Fibroblast of skin of right biceps (primary cell): ENCODE measurements at places on chromosomes 13 and 19.

DNA sequence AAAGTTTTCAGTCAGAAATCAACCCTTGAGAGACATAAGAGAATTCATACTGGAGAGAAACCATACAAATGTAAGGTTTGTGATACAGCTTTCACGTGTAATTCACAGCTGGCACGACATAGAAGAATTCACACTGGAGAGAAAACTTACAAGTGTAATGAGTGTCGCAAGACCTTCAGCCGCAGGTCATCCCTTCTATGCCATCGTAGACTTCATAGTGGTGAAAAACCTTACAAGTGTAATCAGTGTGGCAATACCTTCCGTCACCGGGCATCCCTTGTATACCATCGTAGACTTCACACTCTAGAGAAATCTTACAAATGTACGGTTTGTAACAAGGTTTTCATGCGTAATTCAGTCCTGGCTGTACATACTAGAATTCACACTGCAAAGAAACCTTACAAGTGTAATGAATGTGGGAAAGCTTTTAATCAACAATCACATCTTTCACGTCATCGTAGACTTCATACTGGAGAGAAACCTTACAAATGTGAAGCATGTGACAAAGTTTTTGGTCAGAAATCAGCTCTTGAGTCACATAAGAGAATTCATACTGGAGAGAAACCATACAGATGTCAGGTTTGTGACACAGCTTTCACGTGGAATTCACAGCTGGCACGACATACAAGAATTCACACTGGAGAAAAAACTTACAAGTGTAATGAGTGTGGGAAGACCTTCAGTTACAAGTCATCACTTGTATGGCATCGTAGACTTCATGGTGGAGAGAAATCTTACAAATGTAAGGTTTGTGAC is 15.7 kb upstream of the ZNF701 start:
- no peak for DNase-seq

DNA sequence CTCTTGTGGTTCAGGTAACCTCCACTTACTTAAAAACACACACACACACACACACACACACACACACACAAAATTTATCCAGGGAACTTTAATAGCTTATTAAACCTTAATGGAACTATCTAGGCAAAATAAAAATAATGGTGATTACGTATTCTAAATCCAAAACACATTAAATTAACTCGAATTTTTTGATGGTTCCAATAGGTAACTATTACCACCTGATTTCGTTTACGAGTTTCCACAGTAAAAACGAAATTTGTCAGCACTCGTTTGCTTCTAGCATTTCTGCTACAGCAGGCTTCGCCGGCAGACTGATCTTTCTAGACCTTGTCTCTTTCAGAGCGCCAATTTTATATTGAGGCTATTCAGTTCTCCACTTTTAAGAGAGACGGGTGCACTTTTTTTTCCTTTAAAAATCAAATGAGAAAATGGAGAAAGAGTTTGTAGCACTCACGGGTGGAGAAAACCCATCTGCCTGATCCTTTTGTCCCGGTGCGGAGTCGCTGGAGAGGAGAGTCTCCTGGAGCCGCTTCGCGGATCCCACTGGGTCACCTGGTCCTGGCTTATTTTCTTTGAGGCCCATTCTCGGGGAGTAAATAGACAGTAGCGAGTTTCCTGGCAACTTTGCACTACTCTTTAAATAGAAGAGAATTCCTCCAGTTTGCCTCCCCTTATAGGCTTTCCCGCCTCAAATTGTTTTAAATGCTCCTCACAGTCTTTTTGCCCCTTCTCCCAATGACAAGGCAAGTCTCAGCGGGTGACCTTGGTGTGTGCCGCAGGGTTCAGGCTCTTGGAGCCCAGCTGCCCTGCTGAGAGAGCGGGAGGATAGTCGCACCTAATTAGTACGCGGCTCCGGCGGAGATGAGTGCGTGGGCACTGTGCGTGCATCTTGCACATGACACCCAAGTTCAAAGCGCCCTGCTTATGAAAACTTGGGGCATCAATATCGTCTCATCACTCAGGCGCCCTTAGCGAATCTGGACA is 117.0 kb downstream of the KCNRG start:
- no peak for DNase-seq

DNA sequence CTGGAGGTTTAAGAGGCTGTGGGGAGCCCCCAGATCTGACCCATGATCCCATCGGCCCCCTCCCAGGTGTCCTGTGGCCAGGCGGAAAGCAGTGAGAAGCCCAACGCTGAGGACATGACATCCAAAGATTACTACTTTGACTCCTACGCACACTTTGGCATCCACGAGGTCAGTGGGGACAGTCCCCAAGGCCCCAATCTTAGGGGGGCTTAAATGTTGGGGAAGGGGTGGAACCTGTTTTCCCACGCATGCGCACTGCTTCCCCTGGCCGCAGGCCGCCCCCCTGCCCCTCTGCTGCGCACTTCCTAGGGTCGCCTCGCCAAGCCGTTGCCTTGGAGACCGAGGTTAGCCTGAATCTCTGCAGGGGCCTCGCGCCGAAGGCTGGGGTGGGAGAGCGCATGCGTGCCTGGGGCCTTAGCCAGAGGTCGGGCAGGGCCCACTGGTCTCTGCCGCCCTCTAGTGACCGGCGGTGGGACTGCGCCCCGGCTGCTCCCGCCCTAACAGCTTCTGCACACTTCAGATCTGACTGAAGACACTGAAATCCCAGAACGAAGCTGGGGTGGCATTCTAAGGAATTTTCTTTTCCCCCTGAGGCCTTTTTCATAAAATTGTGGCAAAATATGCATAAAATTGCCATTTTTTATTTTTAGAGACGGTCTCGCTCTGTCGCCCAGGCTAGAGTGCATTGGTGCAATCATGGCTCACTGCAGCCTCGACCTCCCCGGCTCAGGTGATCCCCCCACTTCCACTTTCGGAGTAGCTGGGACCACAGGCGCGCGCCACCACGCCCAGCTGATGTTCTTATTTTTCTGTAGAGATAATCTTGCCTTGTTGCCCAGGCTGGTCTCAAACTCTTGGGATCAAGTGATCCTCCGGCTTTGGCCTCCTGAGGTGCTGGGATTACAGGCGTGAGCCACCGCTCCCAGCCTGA is 3.6 kb downstream of the PRMT1 start:
- peak; percentile 76 for DNase-seq

- DNase-seq: no peak
Observed at GRCh38 chr19:33532859-33533460, 11.4 kb upstream of the PEPD start.

GRCh38 chr19:30053558-30053957 is 111.5 kb downstream of the URI1 start:
- DNase-seq: no peak

DNA sequence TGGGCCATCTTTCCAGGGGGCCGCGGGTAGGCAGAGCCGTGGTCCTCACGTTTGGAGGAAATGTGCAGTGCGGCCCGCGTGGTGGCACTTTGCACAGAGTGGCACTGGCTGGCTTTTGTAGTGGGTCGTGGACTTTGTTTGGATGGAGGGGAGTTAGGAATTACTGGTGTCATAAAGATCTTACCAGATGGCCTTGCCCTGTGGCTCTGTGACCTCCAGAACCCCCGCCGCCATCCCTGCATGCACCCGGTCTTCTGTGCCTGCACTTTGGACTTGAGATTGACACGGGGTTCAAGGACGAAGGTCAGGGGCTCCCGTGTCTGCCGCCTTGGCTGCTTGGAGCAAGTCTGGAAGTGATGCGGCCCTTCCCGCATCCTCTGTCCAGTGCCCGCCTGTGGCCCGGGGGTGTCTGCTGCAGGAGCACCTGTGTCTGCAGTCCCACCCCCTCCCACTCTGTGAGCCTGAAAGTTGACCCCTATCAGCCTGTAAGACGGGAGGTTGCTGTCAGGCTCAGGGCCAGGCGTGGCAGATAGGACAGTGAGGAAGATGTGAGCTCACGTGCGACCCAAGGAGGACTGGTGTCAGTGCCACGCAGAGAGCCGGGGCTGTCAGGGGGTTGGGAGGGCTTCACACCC is 2.2 kb downstream of the GNA11 start:
- no peak for DNase-seq

- DNase-seq: no peak
Observed at GRCh38 chr19:38537071-38537936, 80.4 kb downstream of the MAP4K1 start.

DNA sequence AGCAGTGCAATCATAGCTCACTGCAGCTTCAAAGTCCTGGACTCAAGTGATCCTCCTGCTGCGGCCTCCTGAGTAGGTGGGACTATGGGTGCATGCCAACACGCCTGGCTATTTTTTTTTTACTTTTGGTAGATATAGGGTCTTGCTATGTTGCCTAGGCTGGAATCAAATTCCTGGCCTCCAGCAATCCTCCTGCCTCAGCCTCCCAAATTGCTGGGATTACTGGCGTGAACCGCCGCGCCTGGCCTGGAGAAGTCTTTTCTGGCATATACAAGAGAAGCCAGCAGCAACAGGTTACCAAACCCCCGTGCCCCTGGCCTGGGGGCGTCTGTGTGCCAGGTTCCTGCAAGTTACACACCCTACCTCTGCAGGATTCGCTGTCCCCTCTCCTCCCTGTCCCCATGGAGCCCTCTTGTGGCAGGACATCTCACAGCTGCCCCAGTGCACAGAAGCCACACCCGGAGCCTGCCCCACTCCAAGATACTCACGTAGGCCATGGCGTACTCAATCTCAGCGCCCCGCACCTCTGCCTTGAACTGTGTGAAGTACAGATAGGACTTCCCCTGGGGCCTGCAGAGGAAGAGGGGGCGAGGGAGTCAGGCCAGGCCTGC is 9.9 kb downstream of the MYDGF start:
- no peak for DNase-seq

DNA sequence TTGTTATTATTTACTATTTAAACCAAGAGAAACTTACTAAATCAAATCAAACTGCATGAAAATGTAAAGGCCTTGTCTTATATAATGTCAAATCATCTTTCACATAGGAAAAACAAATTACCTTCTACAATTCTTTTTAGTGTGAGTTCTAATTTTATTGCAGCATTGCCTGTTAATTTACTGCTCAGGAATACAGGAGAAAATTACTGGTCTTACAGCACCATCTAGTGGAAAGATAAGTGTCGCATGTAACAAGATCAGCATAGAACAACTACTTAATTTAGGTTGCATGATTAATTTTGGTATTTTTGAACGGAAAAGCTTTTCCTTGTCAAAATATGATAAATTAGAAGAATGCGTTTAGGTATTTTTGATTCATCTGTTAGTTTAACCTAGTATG is 502.7 kb downstream of the UQCRFS1 start:
- DNase-seq: peak; percentile 65

DNA sequence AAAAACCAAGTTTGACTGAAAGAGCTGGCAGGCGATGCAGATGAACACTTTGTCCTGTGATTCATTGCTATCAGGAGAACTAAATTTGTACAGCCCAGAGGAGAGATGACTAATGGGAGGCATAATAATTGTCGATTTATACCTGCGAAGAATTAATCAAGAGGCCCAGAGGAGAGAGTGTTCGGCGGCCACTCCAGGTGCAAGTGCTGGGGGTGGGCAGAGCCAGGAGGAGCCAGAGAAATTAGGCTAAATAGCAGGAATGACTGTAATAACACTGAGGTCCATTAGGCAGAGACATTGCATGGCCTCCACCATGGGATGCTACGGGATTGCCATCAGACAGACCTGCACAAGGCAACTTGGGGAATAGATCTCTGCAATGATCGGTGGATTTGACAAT is 107.7 kb upstream of the UQCRFS1 start:
- no peak for DNase-seq

- peak; percentile 10 for DNase-seq
Observed at GRCh38 chr13:67228916-67229315, 1.2 kb downstream of the PCDH9 start.

GRCh38 chr19:33905937-33906577 is 109.4 kb downstream of the KCTD15 start:
- DNase-seq: no peak

GRCh38 chr13:64718116-64718515 is 2512.0 kb downstream of the PCDH9 start:
- peak; percentile 4 for DNase-seq

GRCh38 chr13:46160471-46161066 is 21.4 kb downstream of the LCP1 start:
- DNase-seq: peak; percentile 66

GRCh38 chr19:1057176-1057855 is 9.7 kb upstream of the ARHGAP45 start:
- peak; percentile 57 for DNase-seq

GRCh38 chr13:92197669-92198068 is 799.2 kb downstream of the GPC5 start:
- peak; percentile 33 for DNase-seq

GRCh38 chr13:107721125-107721869 is 494.0 kb downstream of the LIG4 start:
- DNase-seq: no peak

GRCh38 chr19:40335101-40335500 is 13.1 kb downstream of the C19orf47 start:
- DNase-seq: no peak

GRCh38 chr13:35592457-35592856 is 116.0 kb upstream of the MAB21L1 start:
- no peak for DNase-seq

DNA sequence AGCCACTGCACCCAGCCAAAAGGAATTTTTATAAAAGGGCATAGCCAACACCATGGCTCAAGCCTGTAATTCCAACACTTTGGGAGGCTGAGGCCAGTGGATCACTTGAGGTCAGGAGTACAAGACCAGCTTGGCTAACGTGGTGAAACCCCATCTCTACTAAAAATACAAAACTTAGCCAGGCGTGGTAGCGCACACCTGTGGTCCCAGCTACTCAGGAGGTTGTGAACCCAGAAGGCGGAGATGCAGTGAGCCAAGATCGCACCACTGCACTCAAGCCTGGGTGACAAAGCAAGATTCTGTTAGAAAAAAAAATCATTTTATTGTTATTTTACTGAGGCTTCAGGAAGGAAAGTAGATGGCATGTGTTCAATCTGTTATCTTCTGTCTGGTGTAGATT is 31.3 kb upstream of the FOXO1 start:
- no peak for DNase-seq
